Left ventricle myocardium superior (tissue), 1 donor: ENCODE measurements at places on chromosomes 2 and 18. TPM values are rescaled to one million over a fixed set of nuclear protein-coding genes. Genes with fewer than 3 reads are reported as not detected.

DNA sequence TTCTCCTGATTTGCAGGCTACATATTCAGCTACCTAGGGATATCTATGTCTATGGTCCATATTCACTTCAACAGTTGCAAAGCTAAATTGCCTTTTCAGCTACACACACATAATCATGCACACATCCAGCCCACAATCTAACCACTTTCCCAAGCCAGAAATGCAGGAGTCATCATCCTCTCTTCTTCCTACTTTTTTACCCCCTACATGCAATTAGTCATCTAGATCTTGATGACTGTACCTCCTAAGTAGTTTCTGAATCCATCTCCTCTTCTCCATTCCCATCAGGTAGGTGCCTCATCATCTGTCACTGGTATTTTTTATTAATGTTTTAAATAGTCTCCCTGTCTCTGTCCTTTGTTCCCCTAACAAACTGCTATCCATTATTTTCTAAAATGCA, 23.7 kb upstream of the SPRED2 start:
- no peak for DNase-seq

- DNase-seq, result no peak
Observed at GRCh38 chr2:220491670-220492069, 864.2 kb downstream of the SLC4A3 start.

C2orf15 gene
- total RNA-seq, result 0.30 TPM

DNA sequence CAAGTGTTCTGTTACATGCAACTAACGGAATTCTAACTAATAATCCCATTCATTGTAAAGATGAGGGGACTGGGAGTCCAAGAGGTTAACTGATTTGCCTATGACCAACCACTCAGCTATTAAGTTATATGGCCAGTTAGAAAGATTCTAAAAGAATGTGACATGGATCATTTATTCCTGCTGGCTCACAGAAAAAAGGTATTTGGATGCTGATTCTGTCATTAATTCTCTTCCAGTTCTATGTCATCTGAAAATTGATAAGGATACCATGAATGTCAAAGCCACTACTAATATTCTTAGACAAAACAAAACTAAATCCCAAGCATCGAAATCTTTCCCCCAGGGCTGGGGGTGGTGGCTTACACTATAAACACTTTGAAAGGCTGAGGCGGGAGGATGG, 41.2 kb upstream of the GORASP2 start:
- DNase-seq, result no peak

GRCh38 chr2:48482769-48483168, 47.2 kb upstream of the STON1 start:
- DNase-seq, result no peak

- no peak for DNase-seq
Observed at GRCh38 chr2:230140667-230141066, 71.9 kb upstream of the SLC16A14 start.

FOXI3 gene
- not detected for total RNA-seq
